Astrocyte (in vitro differentiated cells and primary cell): ENCODE measurements at places on chromosomes 5 and 9.

- DNase-seq, result peak; percentile 91
Observed at GRCh38 chr9:90546200-90546599, 96.4 kb downstream of the DIRAS2 start.

GRCh38 chr5:137316346-137316736 is 182.8 kb downstream of the SPOCK1 start:
- peak; percentile 65 for DNase-seq

DNA sequence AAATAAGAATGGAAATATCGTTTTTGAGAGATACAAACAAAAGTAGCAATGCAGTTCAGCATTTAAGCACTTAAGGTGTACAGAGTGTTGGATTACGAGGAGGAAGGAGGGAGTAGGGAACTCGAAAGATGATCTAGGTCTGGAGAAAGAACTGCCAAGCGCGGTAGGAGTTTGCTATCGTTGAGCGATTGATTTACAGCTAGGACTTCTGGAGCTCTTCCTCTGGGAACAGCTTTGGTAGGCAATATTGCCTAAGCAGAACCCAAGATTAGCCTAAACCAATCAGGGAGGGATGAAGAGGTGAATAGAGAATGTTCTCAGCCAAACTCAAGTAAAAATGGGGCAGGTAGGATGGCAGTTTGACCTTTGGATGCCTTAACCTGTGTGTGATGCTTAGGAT is 965 bp downstream of the CLTA start:
- DNase-seq, result no peak

GRCh38 chr5:20833081-20833627 is 845.2 kb upstream of the CDH18 start:
- DNase-seq, result no peak

DNA sequence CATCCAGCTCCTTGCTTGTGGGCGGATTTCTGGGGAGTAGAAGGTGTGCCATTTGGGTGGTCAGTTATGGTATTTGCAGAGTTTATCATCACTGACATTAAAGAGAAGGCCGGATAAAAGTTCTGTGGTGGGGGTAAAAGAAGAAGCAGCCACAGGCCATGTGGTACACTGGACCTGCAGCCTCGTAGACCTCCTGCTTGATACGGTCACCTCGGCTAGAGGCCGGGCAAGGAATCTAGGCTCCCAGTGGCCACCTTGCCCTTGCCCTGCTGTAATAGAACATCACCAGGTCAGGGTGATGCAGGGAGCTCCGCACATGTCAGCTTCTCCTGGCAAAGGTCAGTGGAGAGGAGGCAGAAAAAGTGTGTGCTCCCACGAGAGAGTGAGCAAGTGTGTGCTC is 376.1 kb upstream of the IRX4 start:
- DNase-seq, result no peak

DNA sequence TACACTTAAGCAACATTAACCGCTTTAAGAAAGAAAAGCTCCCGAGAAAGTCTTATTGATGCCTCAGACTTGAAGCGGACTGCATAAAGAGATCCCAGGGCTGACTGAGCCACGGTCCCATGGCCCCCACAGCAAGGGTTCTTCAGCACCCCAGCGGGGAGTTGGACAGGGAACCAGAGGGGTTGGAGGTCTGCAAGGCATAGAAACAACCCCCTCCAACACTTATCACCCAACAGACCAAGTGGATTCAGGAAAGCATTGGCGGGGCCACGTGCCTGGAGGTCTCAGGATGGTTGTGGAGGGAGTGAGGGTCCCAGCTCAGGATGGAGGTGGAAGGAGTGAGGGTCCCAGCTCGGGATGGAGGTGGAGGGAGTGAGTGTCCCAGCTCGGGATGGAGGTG is 143.7 kb upstream of the IRX2 start:
- no peak for DNase-seq

- no peak for DNase-seq
Observed at GRCh38 chr5:135976216-135976615, 21.4 kb upstream of the LECT2 start.

DNA sequence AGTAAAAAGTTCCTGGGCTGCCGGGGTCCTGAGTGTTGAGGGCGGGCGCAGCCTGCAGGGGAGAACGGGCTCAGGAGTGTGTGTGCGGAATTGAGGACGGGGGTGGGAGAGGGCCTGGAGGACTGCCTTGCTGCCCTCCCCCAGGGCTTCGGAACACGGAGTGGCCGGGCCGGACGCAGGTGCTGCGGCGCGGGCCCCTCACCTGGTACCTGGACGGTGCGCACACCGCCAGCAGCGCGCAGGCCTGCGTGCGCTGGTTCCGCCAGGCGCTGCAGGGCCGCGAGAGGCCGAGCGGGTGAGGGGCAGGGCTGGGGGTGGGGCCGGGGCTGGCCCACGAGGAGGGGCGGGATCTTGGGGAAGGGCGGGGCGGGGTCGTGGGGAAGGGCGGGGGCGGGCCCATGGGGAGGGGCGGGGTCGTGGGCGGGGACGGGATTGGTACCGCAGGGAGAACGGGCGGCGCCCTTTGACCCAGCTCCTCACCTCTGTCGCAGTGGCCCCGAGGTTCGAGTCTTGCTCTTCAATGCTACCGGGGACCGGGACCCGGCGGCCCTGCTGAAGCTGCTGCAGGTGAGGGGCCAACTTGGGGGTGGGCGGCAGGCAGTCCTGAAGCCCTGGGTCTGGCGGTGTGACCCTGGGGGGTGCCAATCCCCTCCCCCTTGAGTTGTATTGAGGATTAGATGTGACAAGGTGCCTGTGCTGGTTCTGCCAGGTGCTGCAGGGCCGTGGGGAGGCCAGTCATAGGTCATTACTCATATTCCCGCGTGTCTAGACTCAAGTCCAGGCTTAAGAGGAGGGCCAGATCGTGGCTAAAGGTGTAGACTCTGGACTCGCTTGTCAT is 7.1 kb downstream of the FPGS start:
- no peak for DNase-seq

DNA sequence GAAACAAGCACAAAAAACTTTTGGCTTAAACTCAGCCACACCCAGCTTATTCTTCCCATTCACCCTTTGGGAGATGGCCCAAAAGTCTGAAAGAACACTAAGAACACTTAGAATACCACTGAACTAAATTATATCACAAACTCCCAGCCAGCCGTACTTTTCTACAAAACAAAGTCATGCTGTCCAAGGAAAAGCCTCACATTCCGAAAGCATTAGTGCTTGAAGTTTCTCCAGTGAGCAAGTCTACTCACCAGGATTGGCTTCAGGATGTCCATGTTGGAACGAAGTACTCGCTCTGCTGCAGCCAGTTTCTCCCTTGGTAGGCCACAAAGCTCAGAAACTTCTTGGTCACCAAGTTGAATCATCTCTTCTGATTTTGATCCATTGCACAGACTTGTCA is 69.7 kb downstream of the ABCA1 start:
- peak; percentile 85 for DNase-seq

- peak; percentile 90 for DNase-seq
Observed at GRCh38 chr5:172800088-172800551, 29.1 kb upstream of the DUSP1 start.

- peak; percentile 63 for DNase-seq
Observed at GRCh38 chr5:81825237-81825636, 74.3 kb upstream of the SSBP2 start.

- DNase-seq, result no peak
Observed at GRCh38 chr9:13688223-13688989, 408.9 kb upstream of the MPDZ start.
